Suprapubic skin (tissue), 4 donors: ENCODE measurements at places on chromosomes 11 and 22. TPM values are rescaled to one million over a fixed set of nuclear protein-coding genes. Genes with fewer than 3 reads are reported as not detected.

Gene CCDC88B
- total RNA-seq: 7.1 TPM

Gene OR5T2
- not detected for total RNA-seq

Gene SPON1
- total RNA-seq: 12.5 TPM

- DNase-seq: no peak
Observed at GRCh38 chr11:16278979-16279378, 77.4 kb downstream of the SOX6 start.

DNA sequence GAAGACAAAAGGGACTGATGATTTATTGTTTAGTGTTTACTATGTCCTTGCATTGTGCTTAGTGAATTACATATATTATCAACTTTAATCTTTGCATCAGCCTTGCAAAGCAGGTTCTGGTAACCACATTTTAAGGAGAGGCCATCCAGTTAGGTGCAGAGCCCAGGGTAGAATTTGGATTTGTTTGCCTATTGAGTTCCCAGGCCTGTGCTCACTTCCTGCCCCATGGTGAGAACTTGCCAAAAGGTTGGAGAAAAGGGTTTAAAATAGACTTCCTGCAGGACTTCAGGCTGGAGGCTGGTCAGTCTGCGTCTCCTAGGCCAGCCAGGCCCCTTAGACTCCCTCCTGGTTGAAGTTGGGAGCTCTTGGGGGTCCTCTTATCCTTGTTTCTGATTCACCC lies 72.1 kb downstream of the ATXN10 start:
- DNase-seq: no peak

DNA sequence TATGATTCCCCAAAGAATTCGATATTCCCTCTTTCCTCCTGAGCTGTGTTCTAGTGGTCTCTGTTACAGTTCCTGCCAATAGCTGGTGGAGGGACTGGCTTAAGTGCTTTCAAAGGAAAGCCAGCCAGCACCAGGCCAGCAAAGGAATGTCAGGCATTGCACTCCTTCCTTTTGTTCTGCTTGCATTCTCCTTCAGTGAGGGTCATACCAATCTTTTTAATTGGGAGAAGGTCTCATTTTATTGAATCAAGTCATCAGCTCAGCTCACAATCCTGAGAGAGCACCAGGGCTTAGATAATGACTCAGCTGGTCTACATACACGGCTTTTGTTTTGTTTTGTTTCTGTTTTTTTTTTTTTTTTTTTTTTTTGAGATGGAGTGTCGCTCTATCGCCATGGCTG lies 222.9 kb downstream of the NAV2 start:
- DNase-seq: no peak

Gene APOA4
- 2.3 TPM for total RNA-seq

Gene KIF18A
- total RNA-seq: 3.3 TPM

Gene GRAP2
- 0.34 TPM for total RNA-seq

Gene SMTNL1
- not detected for total RNA-seq

DNA sequence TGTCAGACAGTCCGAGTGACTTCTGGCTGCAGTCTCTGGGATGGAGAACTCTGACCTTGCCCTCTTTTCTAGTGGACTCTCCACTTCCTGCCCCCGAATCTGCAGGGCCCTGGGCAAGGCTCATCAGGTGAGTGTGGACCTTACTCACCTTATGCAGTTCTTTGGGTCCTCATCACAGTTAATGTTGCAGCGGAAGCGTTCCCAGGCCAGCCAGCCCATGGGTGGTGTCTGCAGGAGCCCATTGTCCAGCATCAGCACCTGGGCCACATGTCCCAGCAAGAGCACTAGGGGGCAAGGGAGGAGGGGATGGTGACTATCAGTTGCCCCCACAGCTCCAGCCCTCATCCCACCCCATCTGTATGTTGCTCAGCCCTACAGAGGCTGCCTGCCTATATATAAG lies 2.3 kb downstream of the NAGA start:
- no peak for DNase-seq

GRCh38 chr11:74397501-74398243 lies 561 bp downstream of the PGM2L1 start:
- DNase-seq: no peak

Gene OR56A1
- 0.31 TPM for total RNA-seq

DNA sequence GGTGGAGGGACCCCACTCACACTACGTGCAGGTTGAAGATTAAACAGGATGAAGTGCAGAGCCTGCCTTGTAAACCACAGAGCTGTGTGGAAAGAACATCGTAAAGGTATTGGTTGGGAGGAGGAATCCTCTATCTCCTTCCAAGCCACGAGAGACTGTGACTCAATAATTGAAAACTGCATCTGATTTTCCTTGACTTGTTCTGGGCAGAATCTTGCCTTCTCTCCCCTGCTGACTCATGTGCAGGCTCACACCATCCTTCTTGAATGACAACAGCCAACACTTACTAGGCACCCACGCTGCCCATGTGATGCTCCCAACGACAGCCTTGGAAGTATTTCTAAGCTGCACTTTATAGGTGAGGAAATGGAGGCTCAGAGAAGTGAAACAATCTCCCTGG lies 563.0 kb downstream of the MIAT start:
- DNase-seq: no peak

DNA sequence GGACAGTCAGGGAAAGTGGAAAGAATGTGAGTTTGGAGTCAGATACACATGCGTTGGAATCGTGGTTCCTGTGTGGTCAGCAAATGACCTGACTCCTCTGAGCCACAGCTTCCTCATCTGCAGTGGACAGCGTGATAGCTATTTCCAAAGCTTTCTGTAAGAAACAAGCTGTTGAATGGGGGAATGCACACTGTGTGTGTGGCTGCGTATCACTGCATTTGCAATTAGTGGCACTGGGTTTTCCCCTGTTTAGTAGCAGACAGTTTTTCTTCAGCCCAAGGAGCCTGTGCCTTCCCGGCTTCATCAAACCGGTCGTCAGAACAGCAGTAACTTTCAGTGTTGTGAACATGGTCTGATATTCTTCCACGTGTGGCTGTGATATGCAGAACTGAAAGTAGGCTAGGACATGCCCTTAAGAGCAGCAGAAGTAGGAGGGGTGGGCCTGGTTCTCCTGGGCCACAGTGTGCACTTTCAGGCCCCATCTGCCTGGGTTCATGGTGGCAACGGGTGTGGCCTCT lies 121.5 kb downstream of the RRAS2 start:
- DNase-seq: no peak

GRCh38 chr11:133579165-133580031 lies 47.1 kb upstream of the OPCML start:
- no peak for DNase-seq

- DNase-seq: no peak
Observed at GRCh38 chr11:8283465-8284230, 20.0 kb upstream of the LMO1 start.

GRCh38 chr11:122853971-122854446 lies 15.7 kb downstream of the CRTAM start:
- DNase-seq: no peak

Gene SCGB1A1
- total RNA-seq: not detected
